Thoracic aorta endothelial cell (primary cell): ENCODE measurements at places on chromosomes 6 and 20. TPM values are rescaled to one million over a fixed set of nuclear protein-coding genes. Genes with fewer than 3 reads are reported as not detected.

Gene HFE
- total RNA-seq = 2.9 and 5.4 TPM in 2 replicates

Gene C6orf163
- total RNA-seq = 3.1 and 4.6 TPM in 2 replicates

Gene NINL
- total RNA-seq = 9.3 and 12.5 TPM in 2 replicates

Gene HTR1B
- 65.6 and 78.2 TPM in 2 replicates for total RNA-seq

Gene MATN4
- not detected in 2 replicates for total RNA-seq

Gene MRS2
- total RNA-seq = 30.7 and 35.0 TPM in 2 replicates

Gene CASS4
- total RNA-seq = under 0.01 TPM in 1 of 2 replicates, not detected in the other

Gene ADAM33
- total RNA-seq = not detected in 2 replicates

Gene NR2E1
- total RNA-seq = not detected in 2 replicates

Gene UBD
- total RNA-seq = 0.14 TPM in 1 of 2 replicates, not detected in the other

Gene TXLNB
- under 0.01 and 0.22 TPM in 2 replicates for total RNA-seq

Gene VNN1
- total RNA-seq = 0.07 TPM in 1 of 2 replicates, not detected in the other

Gene CDKN1A
- total RNA-seq = 165 and 194 TPM in 2 replicates

Gene TFAP2C
- total RNA-seq = not detected in 2 replicates

Gene TGM3
- not detected in 2 replicates for total RNA-seq

Gene GDAP1L1
- not detected in 2 replicates for total RNA-seq

Gene MAFB
- 1.7 and 3.1 TPM in 2 replicates for total RNA-seq

Gene SNAP25
- total RNA-seq = not detected in 2 replicates

Gene DDX43
- total RNA-seq = 0.66 and 0.72 TPM in 2 replicates

Gene BCAS4
- total RNA-seq = 1.0 and 2.9 TPM in 2 replicates

Gene FRMD1
- total RNA-seq = not detected in 2 replicates

Gene SLC2A10
- 4.5 and 9.3 TPM in 2 replicates for total RNA-seq

Gene HLA-DOA
- total RNA-seq = under 0.01 TPM in 1 of 2 replicates, not detected in the other

Gene PLEKHG1
- 78.7 and 87.0 TPM in 2 replicates for total RNA-seq

Gene HDGFL1
- not detected in 2 replicates for total RNA-seq

Gene DEFB119
- total RNA-seq = not detected in 2 replicates

Gene RNF144B
- 135 and 161 TPM in 2 replicates for total RNA-seq

Gene BCAS1
- total RNA-seq = under 0.01 TPM in 1 of 2 replicates, not detected in the other

Gene NT5E
- total RNA-seq = 149 and 226 TPM in 2 replicates

Gene MICB
- 22.5 and 33.1 TPM in 2 replicates for total RNA-seq

Gene RWDD2A
- total RNA-seq = 3.4 and 4.3 TPM in 2 replicates

Gene SPATS1
- total RNA-seq = not detected in 2 replicates

Gene COL11A2
- total RNA-seq = 0.13 and 0.29 TPM in 2 replicates

Gene SIRPB2
- 0.79 and 1.3 TPM in 2 replicates for total RNA-seq

Gene RIPK1
- total RNA-seq = 21.2 and 24.2 TPM in 2 replicates

Gene NOTCH4
- 32.6 and 103 TPM in 2 replicates for total RNA-seq

Gene MAS1
- not detected in 2 replicates for total RNA-seq

Gene GRM1
- under 0.01 TPM in 2 replicates for total RNA-seq

Gene CYP39A1
- total RNA-seq = 0.13 and 0.22 TPM in 2 replicates
